ENCODE measurements at places on chromosomes 7 and 10.

- H3K4me3 ChIP-seq: no peak overlapping the region
- H3K27me3 ChIP-seq: no peaks in the 10 kb centered on the region
- peaks cover 11% of the 10 kb centered on the region for H3K36me3 ChIP-seq
- peaks cover 19% of the 10 kb centered on the region for H3K4me1 ChIP-seq
Observed at GRCh38 chr7:141563956-141564623, 12.9 kb downstream of the AGK start.

GRCh38 chr7:105107458-105107857 lies 93.5 kb downstream of the KMT2E start:
- DNase-seq: no peak
- no peak overlapping the region for H3K4me3 ChIP-seq
- no peaks in the 10 kb centered on the region for H3K27me3 ChIP-seq
- peaks cover 7% of the 10 kb centered on the region for H3K4me1 ChIP-seq
- no peak overlapping the region for H3K27ac ChIP-seq
- H3K36me3 ChIP-seq: peaks cover 100% of the 10 kb centered on the region

DNA sequence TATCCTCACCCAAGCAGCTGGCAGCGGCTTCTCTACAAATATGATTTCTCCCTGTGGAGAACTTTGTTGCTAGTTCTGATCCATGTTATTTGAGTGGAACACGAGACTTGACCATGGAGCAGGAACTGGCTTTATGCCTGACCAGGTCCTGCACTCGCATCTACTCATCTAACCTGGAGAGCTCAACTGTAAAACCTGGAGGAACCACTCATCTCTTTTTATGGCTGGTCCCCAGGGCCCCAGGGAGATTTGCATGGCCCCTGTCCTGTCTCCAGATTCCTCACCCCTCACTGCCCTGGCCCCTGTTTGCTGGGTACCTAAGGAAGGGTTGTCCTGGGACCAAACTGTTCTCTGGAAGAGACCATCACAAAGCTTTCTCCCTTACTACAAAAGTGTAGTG lies 16.0 kb downstream of the TCAF1 start:
- no peaks in the 10 kb centered on the region for H3K36me3 ChIP-seq
- no peak overlapping the region for H3K4me3 ChIP-seq
- H3K27me3 ChIP-seq: no peaks in the 10 kb centered on the region
- no peak overlapping the region for H3K27ac ChIP-seq
- no peak for DNase-seq

GRCh38 chr7:9600974-9601373 lies 1167.6 kb downstream of the NXPH1 start:
- H3K4me1 ChIP-seq: no peaks in the 10 kb centered on the region
- DNase-seq: no peak
- no peak overlapping the region for H3K27ac ChIP-seq
- H3K27me3 ChIP-seq: no peaks in the 10 kb centered on the region
- no peak overlapping the region for H3K4me3 ChIP-seq
- H3K36me3 ChIP-seq: no peaks in the 10 kb centered on the region

DNA sequence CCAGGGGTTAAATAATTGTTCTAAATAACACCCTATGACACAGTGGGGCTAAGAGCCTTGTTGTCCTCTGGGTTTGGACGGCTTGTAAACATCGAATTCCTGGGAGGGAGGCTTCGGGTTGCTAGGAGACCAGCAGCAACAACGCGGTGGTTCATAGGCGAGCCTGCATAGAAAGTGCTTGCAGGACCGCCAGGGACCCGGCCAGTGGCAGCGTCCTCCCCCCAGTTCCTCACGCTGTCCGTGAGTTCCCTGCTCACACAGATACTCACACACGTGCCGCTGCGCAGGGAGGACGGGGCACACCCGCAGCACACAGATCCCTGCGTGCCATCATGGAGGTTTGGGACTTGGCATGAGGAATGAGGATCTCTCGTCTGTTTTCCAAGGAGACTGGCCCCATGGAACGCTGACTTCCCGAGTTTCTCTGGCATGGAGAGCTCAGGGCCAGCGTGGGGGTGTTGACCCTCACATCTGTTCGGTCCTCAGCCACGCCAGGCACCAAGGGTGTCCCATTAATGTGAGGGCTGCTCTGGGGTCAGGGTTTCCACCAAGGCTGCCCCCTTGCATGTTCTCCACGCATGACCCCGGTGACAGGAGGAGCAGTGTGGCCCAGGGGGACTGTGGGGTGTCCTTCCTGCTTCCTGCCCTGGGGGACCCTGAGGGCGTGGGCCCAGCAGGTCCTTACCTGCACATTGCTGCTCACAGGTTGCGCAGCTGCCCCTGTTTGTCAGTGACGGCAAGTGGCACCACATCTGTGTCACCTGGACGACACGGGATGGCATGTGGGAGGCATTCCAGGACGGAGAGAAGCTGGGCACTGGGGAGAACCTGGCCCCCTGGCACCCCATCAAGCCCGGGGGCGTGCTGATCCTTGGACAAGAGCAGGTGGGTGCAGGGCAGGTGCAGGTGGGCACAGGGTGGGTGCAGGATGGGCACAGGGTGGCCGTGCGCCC lies 9.7 kb downstream of the NPTX2 start:
- H3K4me3 ChIP-seq: no peak overlapping the region
- no peaks in the 10 kb centered on the region for H3K27me3 ChIP-seq
- no peaks in the 10 kb centered on the region for H3K4me1 ChIP-seq

GRCh38 chr7:6268023-6268900 lies 4.2 kb downstream of the CYTH3 start:
- no peak overlapping the region for H3K27ac ChIP-seq
- H3K4me1 ChIP-seq: peaks cover 40% of the 10 kb centered on the region
- no peaks in the 10 kb centered on the region for H3K27me3 ChIP-seq
- H3K4me3 ChIP-seq: no peak overlapping the region
- DNase-seq: no peak

- H3K27ac ChIP-seq: no peak overlapping the region
- no peaks in the 10 kb centered on the region for H3K36me3 ChIP-seq
- H3K4me3 ChIP-seq: no peak overlapping the region
Observed at GRCh38 chr7:131957338-131958020, 401.1 kb upstream of the PODXL start.

DNA sequence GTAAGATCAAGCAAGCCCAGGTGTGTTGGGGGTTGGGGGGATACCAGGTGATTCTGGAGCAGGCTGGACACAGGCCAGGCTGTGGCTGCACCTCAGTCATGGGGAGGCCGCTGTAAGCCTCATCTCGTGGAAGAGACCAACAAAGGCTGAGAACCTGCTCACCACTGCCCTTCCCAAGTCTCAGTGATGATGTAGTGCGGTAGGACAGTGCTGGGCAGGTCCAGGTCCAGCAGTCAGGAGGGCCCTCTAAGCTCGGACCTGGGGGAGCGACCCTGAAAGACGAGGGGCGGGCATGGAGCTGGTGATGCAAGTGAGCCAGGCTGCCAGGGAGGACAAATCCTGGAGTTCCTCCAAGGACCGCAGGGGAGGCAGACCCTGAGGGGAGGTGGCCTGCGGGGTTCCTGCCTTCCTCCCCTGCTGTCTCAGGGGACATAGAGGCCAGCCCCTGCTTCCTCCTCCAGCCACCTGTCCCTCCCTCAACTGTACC lies 3.3 kb upstream of the PWWP2B start:
- H3K27ac ChIP-seq: no peak overlapping the region
- no peak for DNase-seq

DNA sequence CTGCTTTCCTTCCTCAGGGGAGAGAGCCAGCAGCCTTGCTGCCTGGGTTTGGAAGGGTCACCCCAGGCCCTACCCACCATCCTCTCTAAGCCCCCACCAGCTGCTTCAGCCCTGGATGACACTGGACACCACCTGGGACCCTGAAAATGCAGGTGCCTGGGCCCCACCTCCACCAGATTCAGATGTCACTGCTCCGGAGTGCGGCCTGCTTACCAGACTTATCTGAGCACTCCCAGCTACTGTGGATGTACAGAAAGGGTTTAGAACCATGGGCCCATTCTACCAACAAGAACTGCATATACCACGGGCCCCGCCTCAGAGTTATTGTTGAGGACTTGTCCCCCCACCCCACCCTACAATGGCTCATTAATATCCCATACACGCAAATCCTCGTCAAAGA lies 172.3 kb downstream of the PTPRN2 start:
- H3K4me3 ChIP-seq: no peak overlapping the region
- H3K4me1 ChIP-seq: no peaks in the 10 kb centered on the region
- no peaks in the 10 kb centered on the region for H3K36me3 ChIP-seq
- H3K27ac ChIP-seq: no peak overlapping the region
- no peak for DNase-seq
- no peaks in the 10 kb centered on the region for H3K27me3 ChIP-seq

GRCh38 chr7:87337331-87337730 lies 8.1 kb upstream of the CROT start:
- no peaks in the 10 kb centered on the region for H3K4me1 ChIP-seq
- H3K27me3 ChIP-seq: no peaks in the 10 kb centered on the region
- no peak overlapping the region for H3K27ac ChIP-seq
- no peak overlapping the region for H3K4me3 ChIP-seq
- no peaks in the 10 kb centered on the region for H3K36me3 ChIP-seq

DNA sequence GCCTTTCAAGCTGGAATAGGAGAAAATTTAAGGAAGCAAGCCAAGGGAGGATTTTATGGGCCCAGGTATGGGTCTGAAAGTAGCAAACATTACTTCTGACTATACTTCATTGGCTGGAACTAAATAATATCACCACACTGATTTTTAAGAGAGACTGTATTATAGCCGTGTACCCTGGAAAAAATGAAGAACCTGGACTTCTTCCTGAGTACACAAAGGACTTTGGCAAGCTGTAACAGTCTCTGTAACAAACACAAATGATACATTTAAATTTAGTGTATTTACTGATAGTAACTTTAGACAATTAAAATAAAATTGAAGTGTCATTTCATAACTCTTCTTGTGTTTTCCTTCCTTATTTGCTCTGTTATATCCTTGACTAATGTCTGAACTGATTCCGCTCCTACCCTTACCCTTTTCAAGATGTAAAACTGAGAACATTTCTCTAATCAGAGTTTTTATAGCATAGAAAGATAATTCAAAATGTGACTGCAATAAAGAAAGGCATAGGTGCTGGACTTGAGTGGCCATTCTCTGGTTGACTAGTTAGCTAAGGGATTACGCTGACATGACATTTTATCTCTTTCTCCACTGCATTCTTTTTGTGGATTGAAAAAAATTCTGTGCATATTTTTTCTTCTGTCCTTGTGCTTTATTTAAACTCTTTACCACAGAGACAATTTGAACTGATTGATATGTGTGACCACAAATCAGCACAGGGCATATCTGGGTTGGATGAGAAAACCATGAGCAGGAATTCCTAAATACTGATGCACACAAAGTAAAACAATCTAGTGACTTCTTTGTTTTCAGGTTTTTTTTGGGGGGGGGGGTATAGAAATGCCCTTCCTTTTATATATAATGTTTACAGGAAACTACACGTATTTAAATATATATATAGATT lies 349.7 kb downstream of the MDFIC start:
- DNase-seq: no peak
- no peak overlapping the region for H3K27ac ChIP-seq

- H3K4me3 ChIP-seq: peak overlapping the region; percentile 67
- no peaks in the 10 kb centered on the region for H3K36me3 ChIP-seq
- no peak for DNase-seq
- H3K4me1 ChIP-seq: no peaks in the 10 kb centered on the region
- H3K27me3 ChIP-seq: no peaks in the 10 kb centered on the region
Observed at GRCh38 chr10:7410301-7410861, 453 bp downstream of the SFMBT2 start.

DNA sequence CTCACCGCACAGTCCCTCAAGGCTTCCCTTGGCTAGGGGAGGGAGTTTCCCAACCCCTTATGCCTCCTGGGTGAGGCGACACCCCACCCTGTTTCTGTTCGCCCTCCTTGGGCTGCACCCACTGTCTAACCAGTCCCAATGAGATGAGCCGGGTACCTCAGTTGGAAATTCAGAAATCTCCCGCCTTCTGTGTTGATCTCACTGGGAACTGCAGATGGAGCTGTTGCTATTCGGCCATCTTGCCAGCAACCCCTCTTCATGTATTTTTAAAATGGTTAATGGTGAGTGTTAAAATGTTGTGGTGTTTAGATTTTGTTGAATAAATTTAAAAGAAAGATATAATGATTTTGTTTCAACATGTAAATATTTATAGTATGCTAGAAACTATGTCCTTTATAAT lies 22.0 kb downstream of the UMAD1 start:
- H3K27ac ChIP-seq: no peak overlapping the region
- DNase-seq: no peak
- no peaks in the 10 kb centered on the region for H3K27me3 ChIP-seq
- H3K36me3 ChIP-seq: no peaks in the 10 kb centered on the region

DNA sequence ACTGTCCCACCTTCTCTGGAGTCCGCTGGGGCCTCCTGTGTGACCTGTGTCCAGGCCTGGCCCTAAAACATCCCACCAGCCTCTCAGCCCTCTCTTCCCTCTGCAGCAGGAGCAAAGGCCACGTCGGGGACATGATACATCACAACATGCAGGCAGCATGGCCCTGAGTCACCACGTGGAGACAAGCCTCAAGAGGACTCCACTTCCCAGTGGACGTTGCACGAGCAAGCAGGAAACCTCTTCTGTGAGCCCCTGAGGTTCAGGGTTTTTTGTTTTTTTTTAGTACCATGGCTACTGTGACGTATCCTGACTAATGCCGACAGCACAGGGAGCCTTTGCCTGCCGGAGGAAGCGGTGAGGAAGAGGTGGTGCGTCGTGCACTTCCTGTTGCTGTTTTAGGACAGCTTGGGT lies 165.9 kb downstream of the DNAJB6 start:
- DNase-seq: peak; percentile 58
- H3K4me1 ChIP-seq: no peaks in the 10 kb centered on the region
- no peak overlapping the region for H3K27ac ChIP-seq
- no peak overlapping the region for H3K4me3 ChIP-seq
- H3K36me3 ChIP-seq: no peaks in the 10 kb centered on the region

- H3K27me3 ChIP-seq: peaks cover 72% of the 10 kb centered on the region
- no peak overlapping the region for H3K27ac ChIP-seq
- H3K4me3 ChIP-seq: peak overlapping the region; percentile 40
- DNase-seq: no peak
Observed at GRCh38 chr10:123149568-123150270, 1.8 kb downstream of the HMX2 start.

DNA sequence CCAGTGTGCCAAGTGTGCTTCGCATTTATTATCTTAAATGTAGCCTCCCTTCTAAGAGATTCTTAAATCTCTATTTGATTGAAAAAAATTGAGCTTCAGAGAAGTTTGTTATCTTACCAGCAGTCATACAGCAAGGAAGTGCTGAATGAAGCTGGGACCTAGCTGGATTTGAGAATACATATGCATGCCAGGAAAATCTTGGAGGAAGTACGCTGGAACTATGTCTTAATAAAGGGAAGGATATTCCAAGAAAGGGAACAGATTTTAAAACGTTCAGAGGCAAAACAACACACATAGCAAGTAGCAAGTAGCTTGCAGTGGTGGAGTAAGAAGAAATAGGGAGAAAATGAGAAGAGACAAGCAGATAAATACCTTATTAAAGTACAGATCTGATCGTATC lies 1.5 kb downstream of the CFAP70 start:
- no peak overlapping the region for H3K4me3 ChIP-seq
- H3K27ac ChIP-seq: no peak overlapping the region
- H3K27me3 ChIP-seq: no peaks in the 10 kb centered on the region
- DNase-seq: no peak
- no peaks in the 10 kb centered on the region for H3K36me3 ChIP-seq

All from right atrium auricular region (tissue), 2 donors.